ENCODE measurements at places on chromosomes 16 and 17.

GRCh38 chr17:39920218-39921210 is 2.1 kb upstream of the GSDMB start:
- no peak for DNase-seq

- DNase-seq = peak; percentile 56
These were observed 17.5 kb downstream of the COG7 start for GRCh38 chr16:23435500-23435899.

DNA sequence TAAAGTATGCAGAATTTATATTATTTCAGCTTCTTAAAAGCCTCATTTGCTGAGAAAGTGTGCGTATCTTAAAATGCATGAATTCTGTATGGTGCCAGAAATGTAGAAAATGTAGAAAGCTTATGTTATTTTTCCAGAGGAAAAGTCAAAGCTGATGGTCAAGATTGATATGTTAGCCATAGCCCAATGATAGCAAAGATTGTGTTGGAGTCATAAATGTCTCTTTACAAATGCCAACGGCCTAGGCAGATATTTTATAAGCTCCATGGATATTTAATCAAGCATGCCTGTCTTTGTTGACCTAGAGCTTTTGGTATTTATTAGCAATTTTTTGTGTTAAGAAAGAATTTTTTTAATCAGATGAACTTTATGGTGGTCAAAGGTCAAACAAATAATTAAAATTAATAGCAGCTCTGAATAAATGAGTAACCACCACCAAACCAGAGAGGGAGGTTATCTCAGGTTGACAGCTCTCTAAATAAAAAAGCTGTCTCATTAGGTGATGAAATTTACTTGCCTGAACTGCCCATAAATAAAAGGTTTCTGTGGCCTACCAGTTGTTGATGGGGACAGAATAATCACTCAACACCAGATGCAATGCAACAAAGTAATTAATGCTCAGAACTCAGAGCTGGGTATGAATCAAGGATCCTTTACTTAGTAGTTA is 28.5 kb downstream of the CLEC3A start:
- DNase-seq = no peak

DNA sequence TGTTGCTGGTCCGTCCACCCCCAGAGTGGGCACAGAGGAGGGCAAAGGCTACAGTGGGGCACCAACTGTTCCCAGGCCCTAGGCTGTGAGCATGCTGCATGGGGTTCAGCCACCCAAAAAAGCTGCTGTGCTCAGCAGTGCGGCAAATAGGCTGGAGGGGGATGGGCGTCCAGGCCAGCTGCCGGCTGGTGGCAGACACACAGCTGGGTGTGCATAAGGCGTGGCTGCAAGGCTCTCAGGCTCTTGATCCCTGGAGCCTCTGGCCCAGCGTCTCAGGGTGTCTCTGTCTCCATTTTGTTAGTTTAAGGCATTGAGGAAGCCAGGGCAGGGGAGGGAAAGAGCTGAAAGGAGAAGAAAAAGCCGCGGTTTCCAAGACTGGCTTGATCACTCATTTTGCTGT is 8.8 kb downstream of the RPL19 start:
- DNase-seq = no peak

DNA sequence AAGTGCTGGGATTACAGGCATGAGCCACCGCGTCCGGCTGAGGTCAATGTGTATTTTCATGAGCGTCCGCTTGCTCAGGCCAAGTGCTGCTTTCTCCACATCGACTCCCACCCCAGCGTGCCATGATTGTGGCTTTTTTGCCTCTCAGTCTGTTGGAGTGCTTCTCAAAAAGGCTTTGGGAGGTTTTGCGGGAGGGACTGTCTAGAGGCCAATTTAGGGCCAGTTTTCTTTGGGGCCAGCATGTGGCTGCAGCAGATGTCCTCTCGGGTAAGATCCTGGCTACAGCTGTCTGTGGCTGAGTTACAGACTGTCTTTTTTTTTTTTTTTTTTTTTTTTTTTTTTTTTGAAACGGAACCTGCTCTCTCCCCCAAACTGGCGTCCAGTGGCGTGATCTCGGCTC is 6.5 kb downstream of the C16orf90 start:
- DNase-seq = no peak

DNA sequence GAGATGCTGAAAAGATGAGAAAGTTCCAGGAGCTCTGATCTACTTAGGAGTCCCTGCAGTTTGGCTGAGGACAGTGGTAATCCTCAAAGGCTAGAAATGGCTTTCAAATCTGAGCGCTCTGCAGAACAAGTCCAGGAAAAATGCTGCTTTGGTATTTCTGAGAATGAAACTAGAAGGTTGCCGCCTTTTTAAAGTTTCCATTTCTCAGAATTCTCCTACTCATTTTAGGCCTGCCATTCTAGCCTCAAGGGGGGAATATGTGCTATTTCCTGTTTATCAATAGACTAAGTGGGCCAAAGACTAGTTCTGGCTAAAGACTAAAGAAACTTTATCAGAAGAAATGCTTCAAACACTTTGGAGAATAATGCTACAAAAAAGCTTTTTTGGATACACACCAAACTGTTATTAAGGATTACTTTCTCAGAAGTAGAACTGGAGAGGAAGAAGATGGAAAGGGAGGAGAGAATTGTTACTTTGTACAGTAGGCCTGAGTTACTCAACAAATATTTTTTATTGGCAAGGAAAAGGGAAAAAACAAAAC is at the start of gene SLFN12L:
Gene SLFN12L (minus strand): TSS at position 78 of the 541 bp plus-strand sequence. CDS start 15,314 bp downstream, outside the sequence.
- no peak for DNase-seq

GRCh38 chr17:40069751-40070708 is 7.3 kb downstream of the THRA start:
- peak; percentile 49 for DNase-seq

- no peak for DNase-seq
These were observed 55.0 kb upstream of the MRC2 start for GRCh38 chr17:62572488-62572887.

- DNase-seq = peak; percentile 23
These were observed 147.1 kb downstream of the TANC2 start for GRCh38 chr17:63113167-63113566.

GRCh38 chr17:32497431-32498205 is 10.8 kb downstream of the CDK5R1 start:
- peak; percentile 61 for DNase-seq

DNA sequence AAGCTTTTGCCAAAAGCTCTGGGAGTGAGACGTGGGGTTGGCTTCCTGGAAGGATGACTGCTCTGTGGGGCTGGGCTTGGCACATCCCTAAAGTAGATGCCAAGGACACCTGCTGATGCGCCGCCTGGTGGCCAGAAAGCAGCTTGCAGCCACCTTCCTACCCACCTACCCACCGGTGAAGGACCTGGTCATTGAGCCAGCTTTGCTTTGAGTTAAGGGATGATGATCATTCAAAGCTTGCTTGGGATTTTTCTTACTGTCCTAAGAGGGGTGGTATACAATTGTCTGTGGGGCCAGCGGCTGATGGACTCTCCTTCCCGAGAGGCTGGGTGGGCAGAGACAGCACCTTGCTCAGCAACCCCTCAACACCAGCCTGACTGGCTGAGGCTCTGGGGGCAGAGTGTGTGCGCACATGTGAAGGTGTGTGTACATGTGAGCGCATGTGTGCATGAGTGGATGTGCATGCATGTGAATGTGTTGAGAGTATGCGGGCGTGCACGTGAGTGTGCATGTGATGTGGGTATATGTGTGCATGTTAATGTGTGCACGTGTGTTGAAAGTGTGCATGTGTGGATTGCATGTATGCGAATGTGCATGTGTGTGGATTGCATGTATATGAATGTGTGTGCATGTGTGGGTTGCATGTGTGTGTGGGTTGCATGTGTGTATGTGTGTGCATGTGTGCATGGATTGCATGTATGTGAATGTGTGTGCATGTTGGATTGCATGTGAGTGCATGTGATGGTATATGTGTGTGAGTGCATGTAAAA is 18.6 kb downstream of the C1QTNF1 start:
- DNase-seq = peak; percentile 60

DNA sequence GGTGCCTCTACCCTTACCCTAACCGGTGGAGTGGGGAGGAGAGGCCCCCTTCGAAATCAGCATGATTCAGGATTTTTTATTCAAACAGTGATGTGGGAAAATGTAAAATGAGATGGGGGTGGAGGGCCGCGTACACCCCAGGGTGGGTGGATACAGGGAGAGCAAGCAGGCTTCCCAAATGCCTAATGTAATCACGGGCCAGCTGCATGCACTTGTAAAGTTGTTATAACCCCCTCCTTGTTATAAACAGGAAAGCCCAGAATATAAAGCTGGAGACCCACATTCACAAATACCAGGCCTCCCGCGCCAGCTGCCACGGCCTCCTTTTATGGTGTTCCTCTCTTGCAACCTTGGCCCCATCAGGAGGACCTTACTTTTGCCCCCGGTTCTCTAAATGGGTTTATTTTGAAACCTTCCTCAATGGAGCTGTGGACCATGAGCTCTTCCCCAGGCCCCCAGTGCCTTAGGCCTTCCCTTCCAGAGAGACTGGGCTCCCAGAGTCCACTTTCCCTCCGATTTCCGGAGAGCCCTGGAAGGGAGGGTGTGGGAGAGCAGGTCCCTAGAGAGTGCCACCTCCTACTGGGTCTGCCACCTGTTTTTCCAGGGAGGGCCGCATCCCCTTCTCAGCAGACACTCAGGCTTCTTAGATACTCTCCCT is 906 bp upstream of the FOXL1 start:
- DNase-seq = peak; percentile 67

GRCh38 chr17:77882481-77883212 is 75.9 kb upstream of the TNRC6C start:
- DNase-seq = no peak

DNA sequence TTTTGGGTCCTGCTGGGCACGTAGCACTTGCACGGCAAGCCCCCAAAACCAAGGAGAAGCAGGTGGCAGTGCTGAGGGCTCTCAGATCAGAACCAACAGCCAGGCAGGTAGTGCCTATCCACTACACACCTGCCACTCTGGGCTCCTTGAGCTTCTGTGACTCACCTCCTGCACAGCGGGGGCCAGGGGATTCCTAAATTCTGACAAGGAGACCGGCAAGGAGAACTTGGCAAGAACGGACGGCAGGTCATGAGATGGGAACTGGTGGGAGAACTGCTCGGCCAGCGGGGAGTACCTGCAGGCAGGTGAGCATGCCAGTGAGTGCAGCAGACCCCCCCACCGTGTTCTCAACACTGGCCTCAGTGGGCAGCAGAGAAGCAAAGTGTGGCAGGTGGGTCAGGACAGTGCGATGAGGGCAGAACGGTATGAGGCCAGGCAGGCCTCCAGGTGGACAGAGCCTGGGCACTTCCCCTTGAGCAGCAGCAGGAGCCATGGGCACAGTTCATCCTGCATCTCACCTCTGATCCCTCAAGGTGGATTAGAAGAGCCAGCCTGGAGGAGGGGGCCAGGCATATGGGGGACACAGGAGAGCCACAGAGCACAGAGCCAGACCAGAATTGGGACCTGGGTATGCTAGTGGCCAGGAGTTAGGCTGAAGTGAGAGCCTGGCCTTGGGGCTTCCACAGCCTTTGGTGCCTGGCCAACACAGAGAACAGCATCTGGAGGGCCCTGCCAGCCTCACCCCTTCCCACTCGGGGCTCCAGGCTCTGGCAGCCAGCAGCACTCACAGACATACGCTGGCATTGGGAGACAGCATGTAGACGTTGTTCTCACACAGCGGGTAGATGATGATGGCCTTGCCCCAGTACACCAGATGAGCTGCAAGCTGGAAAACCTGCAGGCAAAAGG is 14.7 kb downstream of the MPG start:
- no peak for DNase-seq

- DNase-seq = peak; percentile 97
These were observed 30.7 kb downstream of the YPEL2 start for GRCh38 chr17:59361916-59362810.

DNA sequence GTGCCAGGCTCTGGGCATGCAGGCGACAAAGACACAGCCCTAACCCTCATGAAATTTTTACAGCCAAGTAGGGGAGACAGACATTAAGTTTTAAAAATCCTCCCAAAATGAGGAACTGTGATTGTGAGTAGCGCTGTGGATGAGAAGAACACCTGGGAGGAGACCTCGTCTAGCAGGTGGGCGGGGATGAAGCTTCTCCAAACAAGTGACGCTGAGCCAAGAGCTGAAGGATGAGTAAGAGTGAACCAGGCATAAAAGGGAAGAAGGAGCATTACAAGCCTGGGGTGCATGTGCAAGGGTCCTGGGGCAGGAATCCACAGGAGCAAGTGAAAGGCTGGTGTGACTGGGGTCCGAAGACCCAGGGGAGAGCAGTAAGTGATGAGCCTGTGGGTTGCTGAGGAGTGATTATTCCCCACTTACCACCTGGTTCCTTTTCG is 149.4 kb upstream of the HS3ST2 start:
- no peak for DNase-seq

GRCh38 chr17:81499601-81499970 is 13.0 kb downstream of the ACTG1 start:
- no peak for DNase-seq

DNA sequence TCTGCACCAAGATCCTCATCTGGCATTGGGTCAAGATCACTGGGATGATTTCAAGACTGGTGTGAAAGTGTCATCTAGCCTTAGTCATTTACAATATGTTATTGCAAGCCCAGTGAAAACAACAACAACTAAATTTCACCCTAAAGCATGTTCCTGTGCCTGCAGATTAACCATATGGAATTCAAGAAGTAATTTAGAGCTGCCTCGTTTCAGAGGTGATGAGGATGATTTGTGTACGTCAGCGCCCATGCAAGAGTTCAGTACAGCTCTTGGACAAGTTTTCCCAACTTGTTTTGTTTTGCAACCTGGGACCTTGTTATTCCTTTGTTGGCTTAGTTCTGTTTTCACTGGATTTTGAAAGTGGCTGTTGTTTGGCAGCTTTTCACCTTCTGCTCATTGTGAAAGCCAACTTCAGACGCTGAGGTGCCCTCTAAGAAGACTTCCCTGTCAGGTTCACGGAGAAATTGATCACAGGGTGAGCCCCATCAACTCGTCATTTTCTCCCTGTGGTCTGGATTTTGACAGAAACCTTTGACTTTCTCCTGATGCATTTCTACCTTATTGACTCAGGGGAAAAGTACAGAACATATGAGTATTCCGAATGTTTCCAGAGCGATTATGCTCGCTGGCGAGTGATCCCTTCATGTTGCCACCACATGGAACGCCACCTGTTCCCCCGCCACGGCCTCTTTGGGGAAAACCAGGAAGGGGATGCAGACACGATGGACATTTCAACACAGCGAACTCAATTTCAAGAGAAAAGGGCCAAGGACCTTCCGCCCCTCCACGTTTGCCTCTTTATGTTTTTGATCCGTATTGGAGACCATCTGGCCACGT is 85.6 kb downstream of the FOXL1 start:
- peak; percentile 77 for DNase-seq

DNA sequence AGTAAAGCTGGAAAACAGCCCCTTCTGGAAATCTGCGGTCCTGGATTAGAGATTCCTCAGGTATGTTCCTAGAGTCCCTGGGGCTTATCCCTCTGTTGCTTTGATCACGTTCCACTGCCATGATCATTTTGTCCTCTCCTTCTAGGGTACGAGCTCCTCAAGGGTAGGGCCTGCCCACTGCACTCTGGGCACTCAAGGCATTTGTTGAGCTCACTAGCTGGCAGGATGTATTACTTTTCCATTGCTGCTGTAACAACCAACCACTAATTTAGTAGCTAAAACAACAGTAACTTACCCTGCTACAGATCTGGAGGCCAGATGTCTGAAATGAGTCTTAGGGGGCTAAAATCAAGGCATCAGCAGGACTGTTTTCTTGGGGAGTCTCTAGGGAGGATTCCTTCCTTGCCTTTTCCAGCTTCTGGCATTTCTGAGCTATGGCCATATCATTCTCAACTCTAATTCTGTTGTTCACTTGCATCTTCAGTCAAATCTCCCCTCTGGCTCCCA is 65.7 kb downstream of the ARSG start:
- no peak for DNase-seq
